ENCODE measurements at places on chromosomes 7 and 10.

GRCh38 chr7:133859231-133859630 is 267.9 kb upstream of the LRGUK start:
- no peak for DNase-seq

- DNase-seq: no peak
Measured at GRCh38 chr7:77830649-77831355, 32.2 kb downstream of the PHTF2 start.

GRCh38 chr10:30420266-30420665 is 13.7 kb upstream of the MAP3K8 start:
- DNase-seq: no peak

GRCh38 chr7:92881091-92881485 is 44.7 kb upstream of the CDK6 start:
- DNase-seq: no peak

GRCh38 chr10:24906372-24906771 is 46.0 kb downstream of the PRTFDC1 start:
- no peak for DNase-seq

DNA sequence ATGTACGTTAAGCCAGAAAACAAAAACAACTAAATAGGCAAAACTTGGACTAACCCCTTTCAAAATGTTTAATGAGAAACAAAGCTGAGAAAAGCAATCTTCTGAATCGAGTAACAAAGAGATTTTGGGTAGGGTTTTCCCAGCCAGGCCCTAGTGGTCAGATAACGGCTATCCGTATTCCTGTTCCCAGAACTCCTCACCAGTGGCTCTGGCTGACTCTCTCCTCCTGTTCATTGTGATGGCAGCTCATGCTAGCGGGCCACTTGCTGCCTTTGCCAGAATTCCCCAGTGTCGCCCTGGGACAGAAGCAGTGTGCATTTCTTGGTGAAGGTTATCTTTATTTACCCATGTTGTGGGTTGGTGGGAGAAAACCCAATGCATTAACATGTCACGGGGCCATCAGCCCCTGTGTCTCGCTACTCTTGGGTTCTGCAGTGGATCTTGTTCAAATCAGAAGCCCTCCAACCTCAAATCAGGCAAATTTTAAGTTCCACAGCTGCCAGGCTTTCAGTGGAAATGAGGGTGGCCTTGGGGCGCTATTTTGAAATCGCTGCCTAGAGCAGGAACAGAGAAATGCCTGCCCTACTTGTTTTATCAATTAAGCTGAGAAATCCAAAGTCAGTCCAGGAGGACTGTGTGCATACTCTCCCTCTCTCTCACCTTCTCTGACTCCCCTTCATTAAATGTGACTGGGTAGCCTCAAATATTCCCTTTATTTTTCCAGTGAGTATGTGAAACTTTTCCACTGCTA is 164.5 kb upstream of the NPVF start:
- no peak for DNase-seq

DNA sequence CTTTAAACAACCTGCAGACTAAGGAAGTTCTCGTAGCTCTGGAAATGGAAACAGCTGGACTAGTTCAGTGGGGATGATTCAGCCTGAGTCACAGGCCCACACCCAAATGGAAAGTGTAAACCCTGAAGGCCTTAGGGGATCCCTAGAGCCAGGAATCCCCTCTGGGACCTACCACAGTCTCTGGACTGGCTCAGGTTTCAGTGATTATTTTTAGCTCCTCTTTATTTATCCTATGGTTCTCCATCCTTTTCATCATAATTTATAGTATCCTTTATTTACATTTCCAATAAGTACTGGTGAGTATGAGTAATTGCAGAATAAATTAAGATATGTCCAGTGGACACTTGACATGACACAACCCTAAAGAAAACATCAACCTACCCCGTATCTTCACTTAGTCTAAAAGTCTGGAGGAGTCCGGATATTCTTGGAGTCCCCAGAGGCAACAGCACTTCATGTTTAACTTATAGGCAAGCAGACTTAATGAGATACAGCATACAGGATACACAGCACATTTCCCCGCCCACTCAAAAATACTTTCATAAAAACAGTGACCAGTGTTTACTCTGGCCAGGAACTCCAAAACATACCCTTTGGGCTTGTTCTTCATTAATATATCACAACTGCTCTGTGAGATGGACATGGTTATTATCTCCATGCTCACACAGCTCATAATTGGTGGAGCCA is 28.4 kb upstream of the SEMA3E start:
- DNase-seq: no peak

DNA sequence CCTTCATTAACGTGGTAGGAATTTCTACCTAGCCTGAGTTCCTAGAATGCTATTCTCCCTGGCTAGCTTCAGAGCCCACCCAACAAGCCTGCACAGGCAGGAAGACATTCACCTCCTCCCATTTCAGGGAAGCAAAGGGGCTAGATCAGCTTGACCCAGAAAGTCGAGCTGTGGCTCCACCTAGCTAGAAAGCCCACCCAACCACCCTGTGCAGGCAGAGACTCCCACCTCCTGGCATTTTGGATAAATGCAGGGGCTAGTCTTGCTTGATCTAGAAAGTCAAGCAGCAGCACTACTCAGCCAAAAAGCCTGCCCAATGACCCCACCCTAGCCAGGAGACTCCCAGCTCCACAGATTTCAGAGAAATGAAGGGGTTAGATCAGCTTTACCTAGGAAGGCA is 479.5 kb downstream of the SDK1 start:
- no peak for DNase-seq

DNA sequence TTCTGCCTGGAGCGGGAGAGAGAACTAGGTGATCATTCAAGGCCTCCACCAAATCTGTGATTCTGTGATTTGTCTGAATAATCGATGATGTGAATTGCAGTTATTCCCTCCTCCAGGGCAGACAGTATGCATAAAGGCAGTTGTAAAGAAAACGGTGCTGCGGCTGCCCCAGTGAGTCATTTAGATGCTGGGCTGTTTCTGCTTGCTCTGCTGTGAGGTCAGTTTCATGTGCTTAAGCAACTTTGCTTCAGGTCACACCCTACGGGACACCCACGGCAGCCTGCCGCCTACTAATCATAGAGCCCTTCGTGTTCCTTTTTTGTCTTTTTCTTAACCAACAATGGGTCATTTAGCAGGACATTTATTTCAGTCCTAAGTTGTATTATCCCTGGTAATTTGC is 158.1 kb upstream of the PITRM1 start:
- DNase-seq: no peak

GRCh38 chr10:2246747-2247146 is 509.4 kb upstream of the ADARB2 start:
- DNase-seq: no peak

All from mesothelial cell of epicardium (in vitro differentiated cells).